ENCODE measurements at places on chromosomes 2 and 18.

DNA sequence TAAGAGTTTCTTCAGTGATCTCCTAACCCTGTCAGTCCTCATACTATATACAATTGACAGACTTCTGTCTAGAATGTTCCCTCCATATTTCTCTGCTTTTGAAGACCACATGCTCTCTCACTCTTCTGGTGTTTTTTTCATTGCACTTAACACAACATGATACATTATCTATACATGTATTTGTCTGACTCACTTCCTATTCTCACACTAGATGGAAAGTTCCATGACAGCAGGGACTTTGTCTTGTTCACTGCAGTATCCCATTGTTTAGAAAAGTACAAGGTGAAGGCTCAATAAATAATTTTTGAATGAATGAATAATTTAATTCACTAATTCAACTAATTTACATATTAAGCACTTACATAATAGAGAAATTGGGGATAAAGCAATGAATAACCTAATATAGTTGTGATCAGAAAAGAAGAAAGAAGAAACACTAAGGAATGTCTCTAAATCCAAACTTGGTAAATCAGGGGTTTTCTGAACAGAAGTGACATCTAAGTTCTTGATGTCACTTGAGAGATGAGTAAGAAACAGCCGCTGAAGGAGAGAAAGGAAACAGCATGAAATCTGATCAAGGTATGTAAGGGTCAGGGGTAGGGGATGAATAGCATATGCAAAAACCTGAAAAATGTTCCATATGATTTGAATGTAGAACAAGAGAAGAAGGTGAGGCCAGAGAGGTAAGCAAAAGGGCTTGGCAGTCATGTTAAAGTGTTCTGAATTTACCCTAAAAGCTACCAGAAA lies 42.4 kb downstream of the MBD2 start:
- DNase-seq: no peak

DNA sequence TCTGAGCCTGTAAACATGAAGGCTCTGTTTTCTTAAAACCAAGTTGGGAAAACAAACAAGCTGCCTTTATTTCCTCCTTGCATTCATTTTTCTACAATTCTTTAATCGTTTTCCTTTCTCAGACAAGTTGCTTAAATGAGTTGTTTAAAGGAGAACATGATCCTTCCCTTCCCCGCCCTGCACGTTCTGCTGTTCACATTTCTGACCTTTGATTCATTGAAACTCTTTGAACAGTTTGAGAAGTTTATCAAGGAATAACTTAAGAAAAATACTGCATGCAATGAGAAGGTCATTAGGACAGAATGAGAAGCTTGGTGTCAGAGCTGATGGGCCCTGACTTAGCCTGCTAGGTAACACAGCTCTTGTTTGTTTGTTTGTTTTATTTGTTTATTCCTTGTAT lies 181.6 kb downstream of the PARD3B start:
- DNase-seq: no peak

GRCh38 chr18:9333441-9334328 lies 888 bp upstream of the TWSG1 start:
- no peak for DNase-seq

- DNase-seq: no peak
These were observed 121.7 kb downstream of the KLHL29 start for GRCh38 chr2:23506531-23507266.
